HFFc6 (cell line): ENCODE measurements at places on chromosomes 11 and 22. TPM values are rescaled to one million over a fixed set of nuclear protein-coding genes. Genes with fewer than 3 reads are reported as not detected.

DNA sequence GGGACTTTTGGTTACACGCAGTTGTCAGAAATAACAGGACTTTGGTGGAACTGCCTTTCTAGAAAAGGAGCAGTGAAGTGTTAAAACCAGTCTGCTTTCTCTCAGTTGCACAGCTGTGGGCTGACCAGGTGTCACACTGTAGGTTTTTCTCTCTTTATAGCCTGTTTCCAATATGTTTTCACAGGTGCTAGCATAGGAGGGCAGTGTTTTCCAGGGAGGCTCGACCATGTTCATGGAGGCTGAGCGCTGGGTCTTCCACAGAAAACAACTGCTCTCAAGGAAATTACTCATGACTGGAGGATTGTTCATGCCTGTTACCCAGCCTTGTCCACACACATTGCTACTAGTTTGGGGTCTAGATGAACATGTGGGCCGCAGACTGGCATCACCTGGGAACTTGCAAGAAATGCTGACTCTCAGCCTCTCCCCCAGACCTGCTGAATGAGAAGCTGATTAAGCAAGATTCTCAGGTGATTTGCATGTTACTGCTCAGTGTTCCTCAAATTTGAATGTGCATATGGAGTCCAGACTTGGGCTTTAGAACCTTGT, 157.7 kb downstream of the MAML2 start:
- H3K4me3 ChIP-seq, result no peak overlapping the region
- peaks cover 71% of the 10 kb centered on the region for H3K4me1 ChIP-seq
- peaks cover 2% of the 10 kb centered on the region; the same call in 1 of the 2 replicates for H3K27me3 ChIP-seq
- peak overlapping the region; percentile 94 for H3K27ac ChIP-seq
- peaks cover 20% of the 10 kb centered on the region for H3K36me3 ChIP-seq
- DNase-seq, result no peak

GRCh38 chr11:117822074-117823033, 2.2 kb downstream of the FXYD2 start:
- H3K4me1 ChIP-seq, result peaks cover 13% of the 10 kb centered on the region; the same call in 1 of the 2 replicates
- H3K36me3 ChIP-seq, result no peaks in the 10 kb centered on the region
- H3K27ac ChIP-seq, result no peak overlapping the region
- no peak for DNase-seq
- H3K4me3 ChIP-seq, result no peak overlapping the region

- H3K27me3 ChIP-seq, result peaks cover 13% of the 10 kb centered on the region
- no peak overlapping the region for H3K27ac ChIP-seq
- no peaks in the 10 kb centered on the region for H3K36me3 ChIP-seq
- no peaks in the 10 kb centered on the region; the same call in 1 of the 2 replicates for H3K4me1 ChIP-seq
- peak; percentile 35 for DNase-seq
- H3K4me3 ChIP-seq, result no peak overlapping the region
Observed at GRCh38 chr22:22684580-22685561, 40.5 kb downstream of the GGTLC2 start.

- peak overlapping the region; percentile 98 for H3K4me3 ChIP-seq
- H3K4me1 ChIP-seq, result peaks cover 46% of the 10 kb centered on the region
- no peak for DNase-seq
- no peaks in the 10 kb centered on the region for H3K27me3 ChIP-seq
Observed at GRCh38 chr22:38706901-38707195, 1.1 kb downstream of the GTPBP1 start.

DNA sequence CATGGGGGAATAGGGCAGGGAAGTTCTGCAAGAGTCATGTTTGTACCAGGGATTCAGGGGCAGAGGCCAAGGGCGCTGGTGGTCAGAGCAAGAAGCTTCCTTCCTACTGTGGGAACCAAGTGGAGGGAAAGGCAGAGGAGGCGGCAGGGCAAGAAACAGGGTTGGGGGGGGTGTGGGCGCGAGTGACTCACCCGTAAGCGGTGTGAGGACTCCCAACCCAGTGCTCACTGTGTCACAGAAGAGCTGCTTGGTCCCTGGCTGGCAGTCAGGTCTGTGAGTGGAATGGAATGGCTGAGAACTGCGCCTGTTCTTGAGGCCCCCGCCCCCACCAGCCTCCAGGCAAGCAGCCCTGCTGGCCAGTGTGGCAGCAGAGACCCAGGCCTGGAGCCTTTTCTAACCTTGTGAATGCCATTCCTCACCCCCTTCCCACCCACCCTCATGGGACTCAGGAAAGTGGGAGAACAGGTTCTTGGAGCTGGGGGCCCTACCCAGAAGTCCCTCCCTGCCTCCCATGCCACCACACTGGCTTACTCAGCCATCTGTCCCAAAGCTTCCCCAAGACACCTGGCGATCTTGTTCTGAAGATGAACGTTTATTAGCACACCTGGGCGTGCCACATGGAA, 4.7 kb downstream of the LRRC10B start:
- no peak for DNase-seq
- H3K36me3 ChIP-seq, result no peaks in the 10 kb centered on the region
- H3K4me1 ChIP-seq, result peaks cover 9% of the 10 kb centered on the region

DNA sequence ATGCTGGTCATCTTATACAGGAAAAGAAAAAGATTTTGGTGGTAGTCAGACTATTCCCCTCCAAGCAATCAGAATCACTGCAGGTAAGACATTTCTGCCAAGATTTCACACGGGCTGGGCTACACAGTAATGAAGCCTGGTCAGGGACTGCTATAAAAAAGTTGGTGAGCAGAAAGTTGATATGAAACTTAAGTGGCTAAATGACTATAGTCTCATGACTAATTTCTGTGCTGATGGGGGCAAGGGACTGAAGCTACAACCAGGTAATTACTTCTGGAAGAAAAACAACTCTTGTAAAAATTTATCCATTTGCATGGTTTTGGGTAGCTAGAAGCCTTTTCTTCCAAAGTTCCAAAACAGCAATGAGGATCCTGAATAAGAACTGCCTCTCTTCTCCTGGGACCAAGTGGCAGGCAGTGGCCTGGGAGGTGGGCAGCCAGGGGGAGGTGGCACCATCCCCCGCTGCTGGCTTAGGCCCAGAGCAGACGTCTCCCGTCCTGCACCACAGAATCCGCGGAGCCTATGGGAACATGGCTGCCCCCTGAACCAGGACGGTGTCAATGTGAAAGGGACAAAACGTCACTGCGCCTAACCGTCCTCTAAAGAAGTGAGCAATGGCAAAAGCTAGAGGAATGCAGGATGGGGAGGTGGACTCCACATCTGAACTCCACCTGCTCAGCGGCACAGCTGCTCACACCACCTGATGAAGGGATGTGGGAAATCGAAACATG, 122.6 kb upstream of the LMO1 start:
- H3K36me3 ChIP-seq, result no peaks in the 10 kb centered on the region
- H3K27ac ChIP-seq, result no peak overlapping the region
- peaks cover 13% of the 10 kb centered on the region for H3K27me3 ChIP-seq
- no peak overlapping the region for H3K4me3 ChIP-seq

- peaks cover 3% of the 10 kb centered on the region; the same call in 1 of the 2 replicates for H3K27me3 ChIP-seq
- peaks cover 46% of the 10 kb centered on the region for H3K4me1 ChIP-seq
- H3K4me3 ChIP-seq, result no peak overlapping the region
Observed at GRCh38 chr11:36417154-36417553, 92.9 kb downstream of the TRAF6 start.

DNA sequence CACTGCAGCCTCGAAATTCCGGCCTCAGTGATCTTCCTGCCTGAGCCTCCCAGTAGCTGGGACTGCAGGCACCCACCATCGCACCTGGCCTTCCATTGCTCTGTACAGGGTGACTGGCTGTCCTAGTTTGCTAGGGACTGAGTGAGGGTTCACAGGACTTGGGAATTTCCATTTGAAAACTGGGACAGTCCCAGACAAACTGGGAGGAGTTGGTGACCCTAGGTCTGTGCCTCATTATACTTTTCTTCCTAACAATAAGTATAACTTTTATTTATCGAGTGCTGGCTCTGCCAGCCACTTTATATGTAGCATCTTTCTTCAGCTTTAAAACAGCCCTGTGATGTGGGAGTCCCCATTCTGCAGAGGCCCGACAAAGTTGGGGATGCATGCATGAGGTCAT, 25.5 kb downstream of the TCP11L1 start:
- H3K4me3 ChIP-seq, result no peak overlapping the region
- H3K4me1 ChIP-seq, result peaks cover 50% of the 10 kb centered on the region
- H3K36me3 ChIP-seq, result peaks cover 46% of the 10 kb centered on the region
- 0 out of 2 replicates have a peak overlapping the region, but pooled peaks have one; percentile 51 for H3K27ac ChIP-seq
- DNase-seq, result no peak

DNA sequence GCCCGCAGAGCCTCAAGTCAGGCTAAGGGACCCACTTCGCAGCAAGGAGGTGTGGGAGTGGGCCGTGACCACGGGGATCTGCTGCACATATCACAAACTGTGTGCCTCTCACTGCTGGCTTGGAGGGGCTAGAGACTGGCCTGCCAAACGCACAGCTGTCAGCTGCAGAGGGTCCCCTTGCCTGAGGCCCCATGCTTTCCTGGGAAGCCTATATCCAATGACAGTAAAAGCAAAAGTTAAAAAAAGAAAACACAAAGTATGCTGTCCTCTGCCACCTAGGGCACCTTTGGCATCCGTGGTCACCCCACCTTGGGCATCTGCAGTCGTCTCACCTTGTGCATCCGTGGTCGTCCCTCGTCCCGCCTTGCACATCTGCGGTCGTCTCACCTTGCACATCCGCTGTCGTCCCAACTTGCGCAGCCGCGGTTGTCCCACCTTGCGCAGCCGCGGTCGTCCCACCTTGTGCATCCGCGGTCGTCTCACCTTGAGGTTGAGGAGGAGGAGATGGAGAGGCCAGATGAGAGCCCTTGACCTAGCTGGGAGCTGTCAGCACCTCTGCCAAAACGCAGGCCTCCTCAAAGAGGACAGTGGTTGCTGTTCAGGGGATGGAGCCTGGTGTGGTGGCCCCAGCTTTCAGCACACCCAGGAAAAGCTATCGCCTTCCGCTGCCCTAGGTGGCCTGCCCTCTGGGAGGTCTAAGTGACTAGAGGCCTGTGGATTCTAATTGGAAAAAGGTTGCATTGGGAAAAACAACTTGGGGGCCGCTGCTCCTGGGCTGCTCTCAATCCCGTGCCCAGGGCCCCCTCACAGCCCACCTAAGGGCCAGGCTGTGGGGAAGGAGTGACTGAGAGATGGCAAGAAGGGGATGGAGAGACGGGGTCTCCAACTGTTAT, 90.5 kb downstream of the MYEOV start:
- DNase-seq, result no peak
- H3K27ac ChIP-seq, result no peak overlapping the region
- no peak overlapping the region for H3K4me3 ChIP-seq
- H3K27me3 ChIP-seq, result peaks cover 6% of the 10 kb centered on the region
- peaks cover 15% of the 10 kb centered on the region for H3K4me1 ChIP-seq

GRCh38 chr11:4441515-4441914, 7.6 kb upstream of the OR52K2 start:
- no peaks in the 10 kb centered on the region for H3K27me3 ChIP-seq
- no peak overlapping the region for H3K4me3 ChIP-seq
- H3K36me3 ChIP-seq, result no peaks in the 10 kb centered on the region
- DNase-seq, result no peak
- H3K4me1 ChIP-seq, result no peaks in the 10 kb centered on the region

- peak; percentile 58 for DNase-seq
- H3K4me1 ChIP-seq, result no peaks in the 10 kb centered on the region
- no peak overlapping the region for H3K4me3 ChIP-seq
- H3K36me3 ChIP-seq, result no peaks in the 10 kb centered on the region
- H3K27me3 ChIP-seq, result peaks cover 24% of the 10 kb centered on the region
Observed at GRCh38 chr11:19499026-19499669, 213.5 kb upstream of the NAV2 start.

GRCh38 chr11:44784436-44784760, 57.6 kb downstream of the TSPAN18 start:
- peaks cover 45% of the 10 kb centered on the region for H3K27me3 ChIP-seq
- H3K27ac ChIP-seq, result no peak overlapping the region
- H3K4me3 ChIP-seq, result no peak overlapping the region
- no peaks in the 10 kb centered on the region for H3K4me1 ChIP-seq
- H3K36me3 ChIP-seq, result no peaks in the 10 kb centered on the region

DNA sequence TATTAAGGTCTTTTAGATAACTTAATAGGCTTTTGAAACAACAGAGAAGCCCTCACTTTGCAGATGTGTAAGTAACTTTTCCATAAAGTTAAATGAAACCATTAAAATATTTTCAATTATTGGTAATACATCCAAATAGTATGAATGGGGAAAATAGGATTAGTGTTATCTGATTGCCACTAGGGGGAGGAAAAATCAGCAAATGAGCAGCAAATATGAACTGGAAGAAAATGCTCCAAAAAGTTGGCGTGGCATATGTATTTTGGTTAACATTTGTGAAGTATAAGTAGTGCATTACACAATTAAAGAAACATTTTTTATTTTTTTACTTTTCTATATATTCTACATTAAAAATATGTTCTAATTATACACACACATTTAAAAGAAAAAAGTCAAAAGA, 259.8 kb upstream of the ANO5 start:
- DNase-seq, result no peak
- no peaks in the 10 kb centered on the region for H3K27me3 ChIP-seq
- no peak overlapping the region for H3K4me3 ChIP-seq
- no peaks in the 10 kb centered on the region for H3K4me1 ChIP-seq
- H3K27ac ChIP-seq, result no peak overlapping the region

DNA sequence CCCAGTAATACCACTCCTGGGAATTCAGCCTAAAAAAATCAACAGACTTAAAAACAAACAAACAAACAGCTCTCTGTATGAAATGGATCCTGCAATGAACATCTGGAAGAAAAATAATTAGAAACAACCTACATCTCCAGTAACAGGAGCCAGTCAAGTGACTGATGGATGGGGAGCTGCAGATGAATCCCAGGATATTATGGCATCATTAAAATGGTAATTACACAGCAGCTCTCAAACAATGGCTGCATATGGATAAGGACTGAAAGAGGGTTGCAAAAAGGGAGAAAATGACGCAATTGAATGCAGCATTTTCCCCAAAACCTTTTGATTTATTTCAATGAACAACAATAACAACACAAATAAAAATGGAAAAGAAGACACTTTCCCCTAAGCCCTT, 4.1 kb downstream of the NPTXR start:
- H3K27me3 ChIP-seq, result peaks cover 38% of the 10 kb centered on the region
- H3K4me1 ChIP-seq, result peaks cover 16% of the 10 kb centered on the region
- no peak overlapping the region for H3K4me3 ChIP-seq
- H3K36me3 ChIP-seq, result no peaks in the 10 kb centered on the region
- H3K27ac ChIP-seq, result no peak overlapping the region
- DNase-seq, result no peak

The P2RX3 gene
- not detected in 3 replicates for total RNA-seq

The PRG3 gene
- total RNA-seq, result not detected in 3 replicates

The MUC5AC gene
- not detected in 3 replicates for total RNA-seq

The HPX gene
- total RNA-seq, result 0.23 and 0.54 TPM in 2 replicates

The SYT12 gene
- total RNA-seq, result not detected in 3 replicates

The KRTAP5-9 gene
- not detected in 3 replicates for total RNA-seq

The PVALB gene
- not detected in 3 replicates for total RNA-seq

The OR10A2 gene
- not detected in 3 replicates for total RNA-seq

The PDGFB gene
- not detected in 3 replicates for total RNA-seq
